Stomach (tissue), 19 donors: ENCODE measurements at places on chromosomes 16 and 17. TPM values are rescaled to one million over a fixed set of nuclear protein-coding genes. Genes with fewer than 3 reads are reported as not detected.

DNA sequence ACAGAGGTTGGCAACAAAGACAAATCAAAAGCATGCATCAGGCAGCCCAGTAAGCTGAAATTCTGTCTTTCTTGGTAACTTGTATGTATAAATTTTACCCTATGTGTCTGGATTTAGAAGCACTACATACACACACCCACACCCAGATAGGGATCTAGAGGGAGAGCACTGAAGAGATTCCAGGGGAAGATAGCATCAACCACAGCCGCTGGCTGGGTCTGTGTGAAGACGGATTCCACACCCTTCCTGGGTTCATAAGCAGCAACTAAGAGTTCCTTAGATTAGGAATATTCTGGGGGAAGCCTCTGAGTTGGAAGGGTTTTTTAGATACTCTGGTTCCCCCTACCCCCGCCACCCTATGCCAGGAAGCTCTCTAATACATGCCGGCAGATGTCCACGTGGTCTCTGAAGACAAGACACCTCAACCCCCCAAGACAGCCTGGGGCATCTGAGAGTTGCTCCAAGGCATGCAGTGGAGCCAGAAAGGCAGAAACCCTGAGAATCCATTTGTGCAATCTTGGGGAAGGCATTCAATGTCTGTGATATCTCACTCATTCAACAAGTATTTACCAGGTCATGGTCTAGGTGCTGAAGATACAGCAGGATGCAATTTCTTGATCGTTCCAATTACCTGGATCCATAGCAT lies 86.4 kb downstream of the NOG start:
- DNase-seq, result no peak

DNA sequence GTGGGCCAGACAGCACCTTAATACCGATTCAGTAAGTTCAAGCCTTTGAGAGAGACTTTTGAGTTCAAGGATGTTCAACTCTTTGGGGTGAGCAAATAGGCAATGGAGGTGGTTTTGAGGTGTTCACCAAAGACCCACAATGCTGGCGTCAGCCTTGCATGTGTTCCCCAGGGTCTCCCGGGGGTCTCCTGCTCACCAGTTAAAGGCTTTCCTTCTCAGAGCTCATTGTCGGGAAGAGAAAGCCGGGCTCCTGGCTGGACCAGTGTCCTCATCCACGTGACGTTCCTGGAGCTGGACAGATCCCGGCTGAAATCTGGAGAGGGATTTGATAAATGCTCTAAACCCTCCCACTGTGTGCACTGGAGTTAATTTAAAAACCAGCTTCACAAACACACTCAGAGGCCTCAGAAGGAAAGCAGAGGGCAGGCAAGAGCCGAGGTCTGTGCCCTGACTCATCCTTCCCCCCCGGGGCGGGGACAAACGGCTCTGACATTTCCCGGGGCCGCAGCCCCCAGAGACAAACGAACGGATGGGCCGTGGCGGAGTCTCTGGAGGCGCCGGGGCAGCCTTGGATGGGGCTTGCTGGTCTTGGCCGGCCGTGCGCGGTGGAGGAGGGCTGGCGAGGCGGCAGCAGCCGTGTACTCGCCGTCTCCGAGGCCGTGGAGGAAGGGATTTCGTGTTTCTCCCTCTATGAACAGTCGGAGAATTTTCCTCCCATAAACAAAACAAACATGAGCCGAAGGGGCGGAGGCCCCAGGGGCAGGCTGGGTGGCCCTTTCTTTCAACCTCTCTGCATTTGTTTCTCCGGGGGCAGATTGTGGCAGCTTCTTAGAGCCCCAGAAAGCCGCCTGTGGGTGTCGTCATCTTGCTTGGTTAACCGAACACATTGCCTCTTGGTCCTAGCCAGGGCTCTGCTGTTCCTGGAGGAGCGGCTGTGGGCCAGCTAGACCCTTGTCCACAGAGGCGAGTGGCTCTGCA lies 94.2 kb downstream of the NTN1 start:
- DNase-seq, result peak; percentile 79

The CDYL2 gene
- 1.7 TPM for total RNA-seq

The SAMD14 gene
- total RNA-seq, result 87.0 TPM

The LGALS9B gene
- total RNA-seq, result 25.2 TPM

DNA sequence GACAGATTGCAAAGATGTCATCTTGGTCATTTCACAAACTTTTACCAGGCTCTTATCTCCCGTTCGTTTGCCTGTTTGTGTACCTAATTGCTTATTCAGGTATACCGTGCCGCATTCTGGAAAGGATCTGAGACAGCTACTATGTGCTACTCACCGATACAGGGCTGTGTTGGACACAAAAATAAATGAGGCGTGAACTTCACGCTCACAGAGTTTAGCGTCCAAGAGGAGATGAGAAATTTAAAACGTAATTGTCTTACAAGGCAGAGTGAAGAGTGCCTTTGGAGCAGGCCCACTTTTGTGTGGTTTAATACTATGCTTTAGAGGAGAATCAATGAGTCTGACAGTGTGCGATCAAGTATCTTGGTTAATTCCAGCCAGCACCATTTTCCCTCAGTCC lies 26.7 kb downstream of the MAF start:
- no peak for DNase-seq

GRCh38 chr17:1649844-1650501 lies at the start of gene RILP:
Gene RILP, minus strand, starts transcription at chr17:1649866. Its CDS starts 62 bp downstream, at chr17:1649804.
- peak; percentile 95 for DNase-seq

- DNase-seq, result peak; percentile 59
Measured at GRCh38 chr16:80931801-80932707, 74.6 kb downstream of the CMC2 start.

The PLA2G10 gene
- 14.2 TPM for total RNA-seq

The TP53TG3F gene
- not detected for total RNA-seq

The TNFSF13 gene
- total RNA-seq, result 22.6 TPM

The GP2 gene
- 5.2 TPM for total RNA-seq

GRCh38 chr16:12572316-12572985 lies 231.2 kb downstream of the CPPED1 start:
- no peak for DNase-seq

The ABCA6 gene
- 25.0 TPM for total RNA-seq

DNA sequence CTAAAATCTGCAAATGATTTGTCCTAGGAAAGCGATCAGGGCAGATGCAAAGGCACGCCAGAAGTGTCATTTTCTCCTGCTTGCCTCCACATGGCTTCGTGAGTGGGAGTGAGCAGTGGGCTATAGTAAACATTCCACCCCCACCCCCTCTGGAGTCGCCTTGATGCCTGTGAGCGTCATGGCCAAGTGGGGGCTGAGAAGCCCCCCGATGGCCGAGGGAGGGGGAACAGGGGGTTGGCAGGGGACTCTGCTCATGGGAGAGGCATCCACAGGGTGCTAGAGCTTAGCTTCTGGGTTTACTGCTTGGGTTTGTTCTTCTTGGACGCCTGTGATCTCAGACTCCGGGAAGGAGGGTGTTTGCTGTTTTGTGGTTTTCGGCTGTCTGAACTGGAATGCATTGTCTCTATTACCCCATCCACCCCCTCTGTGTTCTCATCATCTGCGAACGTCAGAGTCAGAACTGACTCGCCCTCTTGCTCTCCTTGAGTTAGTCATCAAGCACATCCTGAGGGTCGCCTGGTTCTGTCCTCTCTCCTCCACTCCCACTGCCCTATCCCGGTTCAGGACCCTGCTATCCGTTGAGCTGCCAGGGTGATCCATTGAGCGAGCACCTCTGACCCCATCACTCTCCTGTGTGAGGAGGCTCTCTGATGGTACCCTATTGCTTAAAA lies 15.4 kb downstream of the TNS4 start:
- DNase-seq, result no peak

The TMC8 gene
- 4.6 TPM for total RNA-seq

The ZMYND15 gene
- 1.5 TPM for total RNA-seq

The CCDC154 gene
- total RNA-seq, result not detected
